ENCODE measurements at places on chromosomes 11 and 22. TPM values are rescaled to one million over a fixed set of nuclear protein-coding genes. Genes with fewer than 3 reads are reported as not detected.

DNA sequence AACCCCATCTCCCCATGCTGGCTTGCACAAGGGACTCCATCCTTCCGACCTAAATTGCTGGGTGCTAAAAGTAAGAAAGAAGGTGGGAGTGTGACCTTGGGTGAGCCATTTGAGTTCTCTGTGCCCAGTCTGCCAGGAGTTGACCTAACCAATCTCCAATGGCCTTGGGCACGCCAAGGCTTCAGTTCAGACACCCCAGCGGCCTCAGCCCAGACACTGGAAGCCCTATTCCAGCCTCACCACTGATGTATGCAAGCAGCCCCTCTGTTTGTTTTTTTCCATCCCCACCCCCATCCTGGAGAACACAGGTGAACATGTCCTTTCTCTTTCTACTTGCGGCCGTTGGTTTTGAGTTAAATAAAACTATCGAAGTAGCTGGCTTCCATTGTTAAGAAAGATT is 31.9 kb downstream of the MYH9 start:
- no peak for DNase-seq

DNA sequence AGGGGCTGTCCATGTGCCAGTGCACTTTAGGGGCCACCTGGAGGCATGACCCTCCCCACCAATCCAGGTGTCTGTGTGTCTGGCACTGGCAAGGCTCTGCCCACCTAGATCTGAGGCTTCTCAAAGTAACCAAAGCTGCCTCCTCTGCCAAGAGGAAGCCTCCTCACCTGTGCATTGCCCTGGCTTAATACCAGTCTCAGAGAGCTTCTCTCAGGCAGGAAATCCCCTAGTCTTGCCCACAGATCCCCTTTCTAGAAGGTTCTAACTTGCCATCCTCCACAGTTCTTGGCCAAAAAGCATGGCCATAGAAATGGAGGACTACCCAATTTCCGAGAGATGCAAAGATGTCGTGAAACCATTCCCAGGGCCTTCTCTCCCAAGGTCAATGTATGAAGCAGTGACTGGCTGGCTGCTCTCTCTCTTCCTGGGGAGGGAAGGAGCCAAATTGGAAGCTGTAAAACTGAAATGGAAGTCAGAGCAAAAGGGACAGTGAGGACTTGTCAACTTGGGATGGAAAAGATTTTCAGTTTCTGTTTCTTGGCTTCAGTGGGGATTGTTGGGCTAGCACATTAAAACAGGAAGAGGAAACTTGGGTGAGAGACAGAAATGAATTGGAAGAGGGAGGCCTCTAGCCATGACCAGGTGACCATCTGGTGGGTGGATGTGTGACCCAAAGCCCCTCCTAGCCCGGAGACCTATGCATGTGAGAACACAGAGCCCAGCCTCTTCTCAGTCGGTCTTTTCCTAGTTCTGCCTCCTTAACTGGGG is 68.8 kb downstream of the PRDM11 start:
- DNase-seq = no peak

USP28 gene
- 34.3 TPM for total RNA-seq

DNA sequence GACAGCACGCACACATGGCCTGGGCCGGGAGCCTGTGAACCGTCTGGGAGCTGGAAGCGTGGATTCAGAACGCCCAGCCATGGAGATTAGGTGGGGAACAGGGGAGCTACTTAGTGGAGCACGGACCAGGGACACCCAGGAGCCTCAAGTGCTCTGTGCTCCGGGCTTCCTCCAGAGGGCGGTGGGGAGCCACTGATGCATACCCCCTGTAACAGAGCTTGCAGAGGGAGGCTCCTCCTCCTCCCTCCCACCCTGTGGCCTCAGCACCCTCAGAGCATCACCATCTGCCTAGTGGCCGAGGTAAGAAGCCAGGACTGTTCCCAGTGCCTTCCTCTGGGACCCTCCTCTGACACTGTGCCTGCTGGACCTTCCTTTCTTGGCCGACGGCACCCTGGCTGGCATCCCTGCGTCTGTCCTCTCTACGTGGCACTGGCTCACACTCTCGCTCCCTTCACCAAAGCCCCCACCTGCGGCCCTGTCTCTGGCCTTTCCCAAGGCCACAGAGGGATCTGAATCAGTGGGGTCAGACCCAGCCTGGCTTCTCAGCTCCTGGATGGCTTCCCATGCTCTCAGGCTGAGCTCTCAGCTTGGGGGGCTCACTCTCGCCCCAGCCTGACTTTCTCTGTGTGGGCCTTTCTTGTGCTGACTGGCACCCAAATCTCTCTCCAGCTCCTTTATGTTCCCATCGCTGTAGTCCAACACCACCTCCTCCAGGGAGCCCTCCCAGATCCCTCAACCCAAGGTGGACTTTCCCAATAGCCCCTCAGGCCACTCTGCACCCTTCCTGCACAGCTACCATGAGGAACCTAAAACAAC is 780.9 kb downstream of the BRD1 start:
- DNase-seq = no peak

DNA sequence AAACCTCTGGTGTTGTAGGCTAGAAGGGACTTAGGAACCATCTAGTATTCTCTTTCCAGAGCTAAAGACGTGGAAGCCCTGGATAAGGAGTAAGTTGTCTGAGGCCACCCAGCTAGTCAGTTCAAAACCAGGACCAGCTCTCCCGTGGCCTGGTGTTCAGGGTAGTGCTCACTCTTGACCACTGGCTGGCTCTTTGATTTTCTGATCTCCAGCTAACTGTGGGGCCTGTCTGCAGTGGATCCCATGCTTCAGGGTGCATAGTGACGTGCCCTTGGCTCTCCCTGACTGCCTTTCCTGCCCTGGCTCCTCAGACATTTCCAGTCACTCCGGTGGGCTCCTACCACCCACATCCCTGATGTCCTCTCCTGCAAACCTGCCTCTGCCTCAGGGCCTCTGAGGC is 1.3 kb downstream of the CLMP start:
- DNase-seq = no peak

DNA sequence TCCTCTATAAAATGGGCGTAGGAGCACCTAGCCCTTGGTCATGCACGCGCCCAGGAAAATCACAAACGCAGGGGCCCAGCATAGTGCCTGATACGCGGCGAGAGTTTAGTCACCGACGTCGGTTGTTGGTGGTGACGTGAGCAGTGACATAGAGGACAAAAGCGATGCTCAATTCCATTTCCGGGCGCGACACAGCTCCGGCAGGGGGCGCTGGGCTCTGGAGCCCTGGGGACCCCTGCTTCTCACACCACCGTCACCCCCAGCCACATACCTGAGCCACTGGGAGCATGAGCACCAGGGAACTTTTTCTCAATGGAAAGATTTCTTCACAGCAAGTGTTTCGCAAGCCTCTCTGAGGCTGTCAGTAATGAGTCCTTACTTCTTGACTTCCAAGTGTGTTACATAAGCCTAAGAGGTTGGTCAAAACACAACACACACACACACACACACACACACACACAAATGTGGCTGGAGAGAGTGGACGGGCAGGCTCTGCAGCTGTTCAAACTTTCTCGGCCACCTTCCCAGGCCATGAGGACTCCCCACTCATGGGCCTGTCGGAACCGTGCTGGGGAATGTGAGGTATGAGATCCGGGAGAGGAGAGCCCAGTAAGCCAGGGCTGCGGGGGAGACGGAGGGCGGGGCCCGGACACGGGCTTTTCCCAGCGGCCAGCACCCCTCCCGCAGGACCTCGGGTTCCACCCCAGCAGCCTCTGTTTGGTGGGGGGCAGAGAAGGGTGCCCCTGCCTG is 36.9 kb upstream of the LINC01488 start:
- DNase-seq = peak; percentile 15

QSER1 gene
- 66.8 TPM for total RNA-seq

RFPL2 gene
- total RNA-seq = 0.31 TPM

RGL4 gene
- not detected for total RNA-seq
